ENCODE measurements at places on chromosomes 6 and 20.
A peak's percentile ranks its signal among the peaks of the same experiment; 100 is the strongest.

DNA sequence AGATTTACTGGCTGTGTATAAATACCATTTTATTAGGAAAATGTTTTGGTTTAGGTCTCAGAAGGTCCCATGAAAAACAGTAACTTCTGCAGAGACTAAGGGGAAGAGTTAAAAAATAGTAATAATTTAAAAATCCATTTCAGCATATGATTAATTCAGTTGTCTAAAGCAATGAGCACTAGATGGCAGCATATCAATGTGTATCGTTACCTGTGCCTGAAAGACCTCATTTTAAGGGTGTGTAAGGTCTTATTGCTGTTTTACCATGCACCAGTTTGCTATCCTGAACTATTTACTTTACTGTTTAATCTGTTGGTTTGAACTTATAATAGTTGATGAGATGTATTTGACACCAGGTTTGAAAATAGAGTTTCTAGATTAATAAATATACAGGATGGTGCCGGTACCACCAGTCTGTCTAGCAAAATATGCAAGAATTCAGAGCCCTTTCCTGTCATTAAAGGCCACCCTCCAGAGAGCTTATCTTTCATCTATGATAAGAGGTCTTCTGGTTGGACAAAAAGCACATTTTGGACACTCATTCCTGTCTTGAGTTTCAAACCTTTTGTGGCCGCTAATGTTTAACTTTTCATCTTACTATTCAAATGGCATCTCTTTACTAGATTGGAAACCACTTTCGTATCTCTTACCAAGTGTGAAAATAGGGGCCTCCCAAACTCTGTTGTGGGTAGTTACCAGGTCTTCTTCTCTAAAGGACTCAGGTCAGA is 8.9 kb upstream of the AHI1 start:
- DNase-seq: no peak

DNA sequence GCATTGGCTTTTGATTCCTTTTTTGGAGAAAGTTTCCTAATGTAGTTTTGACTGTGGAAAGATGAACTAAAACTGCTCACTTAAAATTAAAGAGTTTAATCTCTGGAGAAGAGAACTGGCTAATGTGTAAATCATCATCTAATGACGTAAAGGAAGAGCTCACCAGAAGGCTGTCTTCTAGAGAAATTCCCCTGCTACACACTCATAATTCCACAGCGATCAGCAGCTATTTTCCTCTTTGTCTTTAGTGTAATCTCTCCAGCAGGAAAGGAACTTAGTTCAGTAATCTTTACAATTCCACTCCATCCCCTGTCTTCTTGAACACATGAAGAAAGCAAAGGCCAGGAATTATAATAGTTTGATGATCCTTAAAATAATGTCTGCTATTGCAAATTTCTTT is 15.8 kb downstream of the SPTLC3 start:
- DNase-seq: no peak

DNA sequence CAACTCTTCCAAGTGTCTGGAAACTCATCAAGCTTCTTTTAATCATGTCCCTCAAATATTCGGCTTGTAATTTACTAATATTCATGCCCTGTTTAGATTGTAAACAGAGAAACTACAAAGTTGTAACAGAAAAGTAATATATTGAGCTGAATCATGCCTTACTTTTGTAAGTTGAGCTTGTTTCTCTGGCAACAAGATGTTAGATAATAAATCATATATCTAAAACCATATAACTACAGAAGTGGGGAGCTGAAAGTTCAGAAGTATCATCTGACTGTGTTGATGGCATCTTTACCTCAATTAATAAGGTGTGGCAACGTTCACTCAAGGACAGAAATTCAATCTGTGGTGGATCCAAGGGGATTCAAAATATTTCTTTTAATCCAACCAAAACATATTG is 263.9 kb downstream of the PLCB1 start:
- no peak for DNase-seq

DNA sequence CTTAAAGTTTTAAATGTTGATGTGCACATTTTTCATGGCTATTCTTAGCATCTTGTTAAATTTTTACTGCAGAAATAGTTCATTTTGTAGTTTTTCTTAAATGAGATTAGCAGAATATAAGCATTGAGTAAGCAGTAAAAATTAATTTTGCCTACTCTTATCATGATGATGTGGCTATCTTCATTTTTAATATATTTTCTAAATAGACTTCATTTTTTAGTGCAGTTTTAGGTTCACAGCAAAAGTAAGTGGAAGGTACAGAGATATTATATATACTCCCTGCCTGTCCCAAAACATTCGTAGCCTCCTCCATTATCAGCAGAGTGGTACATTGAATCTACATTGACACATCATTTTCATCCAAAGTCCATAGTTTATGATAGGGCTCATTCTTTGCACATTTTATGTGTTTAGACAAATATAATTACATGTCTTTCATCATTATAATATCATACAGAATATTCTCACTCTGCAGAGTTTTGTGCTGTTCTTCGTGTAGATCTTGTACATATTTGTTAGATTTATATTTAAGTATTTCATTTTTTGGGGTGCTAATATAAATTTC is 13.7 kb downstream of the STXBP5 start:
- no peak for DNase-seq

DNA sequence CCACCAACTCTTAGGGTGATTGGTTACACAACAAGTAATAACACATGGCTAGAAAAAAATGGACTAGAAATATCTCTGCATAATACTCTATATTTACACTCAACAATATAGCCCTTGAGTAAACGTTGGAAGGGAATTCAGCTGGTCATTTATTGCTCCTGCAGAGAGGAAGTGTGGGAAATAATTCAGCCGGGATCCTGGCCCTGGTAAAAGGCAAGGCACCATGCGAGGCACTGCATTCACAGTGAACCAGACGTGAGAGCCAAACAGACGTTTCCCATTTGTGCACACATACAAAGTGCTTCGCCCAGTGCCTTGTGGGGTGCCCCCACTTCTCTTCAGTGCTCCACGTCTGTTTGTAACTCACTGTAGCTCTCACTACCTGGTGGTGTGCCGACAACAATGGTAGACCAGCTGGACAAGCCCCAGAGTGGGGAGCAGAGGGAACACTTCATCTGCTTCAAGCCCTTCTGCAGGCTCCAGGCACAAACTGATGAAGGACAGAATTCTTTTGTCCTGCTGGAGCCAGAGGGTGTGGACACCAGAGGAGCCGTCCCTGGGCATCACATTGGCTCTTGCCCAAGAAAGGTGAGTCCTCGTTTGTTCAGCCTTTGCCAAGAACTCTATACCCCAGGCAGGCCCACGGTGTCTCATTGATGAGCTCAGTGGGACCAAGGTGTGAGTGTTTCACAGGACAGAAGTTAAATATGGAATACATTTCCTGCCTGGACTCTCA is 18.8 kb downstream of the SYNDIG1 start:
- no peak for DNase-seq

DNA sequence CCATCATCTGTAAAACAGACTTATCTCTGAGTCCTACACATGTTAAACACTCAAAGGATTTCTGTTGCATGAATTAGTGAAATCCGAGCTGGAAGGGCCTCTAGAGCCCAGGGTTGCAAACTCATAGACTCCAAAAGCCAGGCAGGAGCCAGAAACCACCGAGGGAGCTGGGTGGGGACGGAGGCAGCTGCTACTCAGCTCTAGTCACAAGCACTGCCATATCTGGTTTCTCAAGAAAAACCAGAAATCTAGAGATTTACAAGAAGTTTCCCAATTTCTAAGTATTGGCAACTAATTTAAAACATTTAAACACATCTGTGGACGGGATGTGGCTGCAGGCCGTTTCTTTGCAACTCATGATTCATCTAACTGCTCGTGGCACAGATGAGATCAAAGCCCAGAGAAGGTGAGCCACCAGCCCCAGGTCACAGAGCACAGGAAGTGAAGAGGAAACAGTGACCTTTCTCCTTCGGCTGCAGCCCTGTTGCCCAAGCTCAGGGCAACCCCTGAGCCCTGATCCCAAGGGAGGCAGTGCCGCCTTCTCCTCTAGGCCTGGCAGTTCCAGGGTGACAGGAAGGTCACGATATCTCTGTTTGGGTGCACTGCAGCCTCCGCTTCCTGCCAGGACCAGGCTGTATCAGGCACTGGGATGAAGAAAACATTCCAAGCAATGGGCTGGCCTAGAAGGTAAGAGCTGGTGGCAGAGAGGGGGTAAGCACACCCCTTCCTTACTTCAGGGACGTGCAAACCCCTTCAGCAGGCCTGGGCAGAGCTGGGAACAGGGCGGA is 26.4 kb upstream of the PTGIS start:
- peak; percentile 76 for DNase-seq

- peak; percentile 8 for DNase-seq
These were observed 102.8 kb downstream of the NRSN1 start for GRCh38 chr6:24228681-24229255.

- no peak for DNase-seq
These were observed 61.3 kb upstream of the RNF24 start for GRCh38 chr20:4076671-4077070.

- no peak for DNase-seq
These were observed 290.9 kb downstream of the FARS2 start for GRCh38 chr6:5552243-5552642.

GRCh38 chr20:31569163-31570020 is 35.7 kb upstream of the ID1 start:
- peak; percentile 79 for DNase-seq

- DNase-seq: no peak
These were observed 101.3 kb downstream of the RALGAPA2 start for GRCh38 chr20:20611167-20611566.

GRCh38 chr6:110738899-110739365 is 76.3 kb downstream of the CDK19 start:
- no peak for DNase-seq

DNA sequence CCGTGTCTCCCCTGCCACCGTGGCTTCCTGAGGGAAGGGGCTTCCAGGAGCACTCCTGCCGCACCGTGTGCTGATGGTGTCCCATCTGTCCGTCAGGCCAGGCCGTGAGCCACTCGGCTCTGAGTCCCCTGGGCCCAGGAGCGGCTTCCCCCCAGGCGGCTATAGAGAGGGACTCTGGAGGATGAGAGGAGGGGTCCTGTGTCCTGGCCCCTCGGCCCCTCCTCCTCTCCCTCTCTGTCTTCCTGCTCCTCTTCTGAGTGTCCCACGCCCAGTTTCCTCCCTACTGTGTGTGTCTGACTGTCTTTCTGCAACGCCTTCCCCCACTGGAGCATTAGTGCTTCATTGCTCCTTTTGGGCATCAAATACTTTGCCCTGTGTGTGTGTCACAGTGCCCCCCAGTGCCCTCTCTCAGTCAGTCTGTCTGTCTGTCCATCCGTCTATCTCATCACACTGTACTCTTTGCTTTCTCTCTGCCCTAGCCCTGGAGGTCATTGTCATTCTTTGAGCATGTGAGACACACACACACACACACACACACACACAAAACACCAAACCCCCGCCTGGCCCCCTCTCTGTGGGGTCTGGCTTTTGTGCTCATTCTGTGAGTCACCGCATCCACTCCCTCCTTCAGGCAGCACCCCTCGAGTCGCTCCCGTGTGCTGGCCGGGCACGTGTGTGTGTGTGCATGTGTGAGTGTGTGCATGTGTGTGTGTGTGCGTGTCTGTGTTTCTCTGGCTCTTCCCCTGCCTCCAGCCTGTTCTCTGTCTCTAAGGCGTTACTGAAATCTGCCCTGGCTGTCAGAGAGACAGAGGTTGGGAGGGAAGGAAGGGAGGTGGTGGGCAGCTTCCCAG is 71.9 kb downstream of the SRC start:
- DNase-seq: no peak

GRCh38 chr6:1123386-1124375 is 188.2 kb upstream of the FOXQ1 start:
- DNase-seq: no peak

GRCh38 chr6:25330796-25331685 is 51.9 kb downstream of the CARMIL1 start:
- no peak for DNase-seq

GRCh38 chr6:170172825-170173256 is 118.0 kb downstream of the DLL1 start:
- no peak for DNase-seq

GRCh38 chr20:22795871-22796270 is 211.5 kb upstream of the FOXA2 start:
- DNase-seq: no peak

GRCh38 chr6:115766745-115767462 is 293.8 kb downstream of the FRK start:
- DNase-seq: no peak

- DNase-seq: no peak
These were observed 591.4 kb downstream of the RNF144B start for GRCh38 chr6:18978337-18979128.

- DNase-seq: no peak
These were observed 428.1 kb upstream of the KHDRBS2 start for GRCh38 chr6:62714112-62714511.

DNA sequence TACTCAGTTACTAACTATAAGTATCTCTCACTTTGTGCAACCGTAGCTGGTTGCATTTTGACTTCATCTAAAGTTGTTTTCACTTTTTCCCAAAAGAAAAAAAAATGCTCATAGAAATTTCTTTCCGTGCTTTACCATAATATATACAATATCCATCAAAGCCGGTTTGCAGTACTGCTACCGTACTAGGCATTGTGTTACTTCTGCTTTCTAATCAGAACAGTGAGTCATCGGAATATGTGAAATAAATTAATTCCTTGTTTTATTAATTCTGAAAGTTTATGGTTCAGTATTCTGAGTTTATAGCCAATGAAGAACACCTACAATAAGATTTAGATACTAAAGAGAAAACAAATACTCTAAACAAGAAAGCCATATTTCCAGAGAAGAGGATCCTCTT is 72.5 kb downstream of the TNFRSF21 start:
- DNase-seq: no peak

DNA sequence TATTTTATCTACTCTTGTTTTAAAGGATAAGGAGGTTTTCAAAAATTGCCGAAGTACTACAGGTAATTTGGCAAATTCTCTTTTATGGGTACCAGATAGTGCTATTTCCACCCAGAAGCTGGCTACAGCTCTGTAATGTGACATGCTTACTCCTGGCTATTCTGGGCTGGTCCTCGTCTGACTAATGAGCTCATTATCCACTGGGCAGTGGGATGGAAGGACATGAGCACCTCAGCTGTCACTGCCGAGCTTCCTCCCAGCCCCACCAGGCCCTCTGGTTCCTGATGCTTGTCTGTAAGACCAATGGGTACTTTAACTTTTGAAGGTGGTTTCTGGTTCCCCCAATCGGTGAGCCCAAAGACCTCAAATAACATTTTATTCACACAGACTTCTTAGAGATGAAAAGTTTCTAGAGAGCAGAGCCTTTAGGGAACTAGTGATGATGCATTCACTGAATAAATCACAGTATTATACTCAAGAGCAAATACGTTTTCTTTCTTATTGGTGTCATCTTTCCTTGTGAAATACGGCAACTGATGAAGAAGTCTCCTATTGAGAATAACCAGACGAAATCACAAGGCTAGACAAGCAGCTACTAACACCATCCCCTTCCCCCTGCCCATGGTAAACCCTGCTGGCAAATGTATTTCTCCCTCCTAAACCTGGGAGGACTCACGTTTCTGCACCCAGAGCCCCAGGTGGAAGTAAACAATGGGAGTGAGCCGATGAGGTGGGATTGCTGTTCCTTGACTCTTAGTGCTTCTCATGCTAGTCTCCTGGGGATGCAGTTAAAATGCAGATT is 80.8 kb downstream of the SLC22A3 start:
- DNase-seq: no peak
